ENCODE measurements at places on chromosomes 7 and 10.

DNA sequence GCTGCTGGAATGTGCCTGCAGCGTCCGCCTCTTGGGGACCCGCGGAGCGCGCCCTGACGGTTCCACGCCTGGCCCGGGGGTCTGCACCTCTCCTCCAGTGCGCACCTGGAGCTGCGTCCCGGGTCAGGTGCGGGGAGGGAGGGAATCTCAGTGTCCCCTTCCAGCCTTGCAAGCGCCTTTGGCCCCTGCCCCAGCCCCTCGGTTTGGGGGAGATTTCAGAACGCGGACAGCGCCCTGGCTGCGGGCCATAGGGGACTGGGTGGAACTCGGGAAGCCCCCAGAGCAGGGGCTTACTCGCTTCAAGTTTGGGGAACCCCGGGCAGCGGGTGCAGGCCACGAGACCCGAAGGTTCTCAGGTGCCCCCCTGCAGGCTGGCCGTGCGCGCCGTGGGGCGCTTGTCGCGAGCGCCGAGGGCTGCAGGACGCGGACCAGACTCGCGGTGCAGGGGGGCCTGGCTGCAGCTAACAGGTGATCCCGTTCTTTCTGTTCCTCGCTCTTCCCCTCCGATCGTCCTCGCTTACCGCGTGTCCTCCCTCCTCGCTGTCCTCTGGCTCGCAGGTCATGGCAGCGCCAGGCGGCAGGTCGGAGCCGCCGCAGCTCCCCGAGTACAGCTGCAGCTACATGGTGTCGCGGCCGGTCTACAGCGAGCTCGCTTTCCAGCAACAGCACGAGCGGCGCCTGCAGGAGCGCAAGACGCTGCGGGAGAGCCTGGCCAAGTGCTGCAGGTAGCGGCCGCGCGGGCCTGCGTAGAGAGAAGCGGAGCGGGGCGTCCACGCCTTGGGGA, 645 bp downstream of the SLC26A4 start:
- DNase-seq, result no peak

- DNase-seq, result no peak
These were observed 67.2 kb downstream of the CCSER2 start for GRCh38 chr10:84395581-84395980.

- no peak for DNase-seq
These were observed at the start of gene DGKI for GRCh38 chr7:137846827-137847567. Gene DGKI, minus strand, starts transcription at chr7:137846974.

- no peak for DNase-seq
These were observed 81.4 kb upstream of the ATP6V0A4 start for GRCh38 chr7:138879356-138879755.

- no peak for DNase-seq
These were observed 124.3 kb downstream of the CUX1 start for GRCh38 chr7:101941481-101942383.

GRCh38 chr10:89644691-89644966, 413 bp downstream of the PANK1 start:
- no peak for DNase-seq

- DNase-seq, result no peak
These were observed 29.0 kb upstream of the BMS1 start for GRCh38 chr10:42753507-42754154.

DNA sequence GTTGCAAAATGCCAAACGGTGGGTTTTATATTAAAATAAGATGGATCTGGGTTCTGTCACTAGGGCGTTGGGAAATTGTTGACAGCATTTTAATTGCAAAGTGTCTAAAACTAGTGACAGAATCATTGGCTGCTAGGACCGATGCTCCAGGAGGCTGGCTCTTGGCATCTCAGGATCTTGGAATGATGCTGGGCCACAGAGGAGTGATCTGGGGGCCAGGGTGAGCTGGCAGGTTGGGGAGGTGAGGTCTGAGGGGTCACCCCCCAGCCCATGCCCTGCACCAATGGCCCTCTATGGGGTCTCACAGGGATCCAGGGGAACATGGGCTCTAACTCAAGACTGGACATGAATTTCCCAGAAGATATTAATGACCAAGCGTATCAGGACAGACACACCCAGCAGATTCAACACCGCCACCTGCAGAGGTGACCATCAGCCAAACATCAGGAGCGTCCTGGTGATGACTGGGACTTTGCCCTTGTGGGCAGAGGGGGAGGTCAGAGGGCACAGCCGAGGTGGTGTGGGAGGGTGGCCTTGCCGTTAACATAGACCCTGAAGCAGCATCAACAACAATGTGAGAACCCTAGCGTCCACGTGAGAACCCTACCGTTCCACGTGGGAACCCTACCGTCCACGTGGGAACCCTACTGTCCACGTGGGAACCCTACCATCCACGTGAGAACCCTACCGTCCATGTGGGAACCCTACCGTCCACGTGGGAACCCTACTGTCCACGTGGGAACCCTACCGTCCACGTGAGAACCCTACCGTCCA, 89.0 kb upstream of the PPP2R2D start:
- DNase-seq, result no peak

Measured in activated naive CD4-positive, alpha-beta T cell (primary cell).